ENCODE measurements at places on chromosomes 5 and 9. TPM values are rescaled to one million over a fixed set of nuclear protein-coding genes. Genes with fewer than 3 reads are reported as not detected.

DNA sequence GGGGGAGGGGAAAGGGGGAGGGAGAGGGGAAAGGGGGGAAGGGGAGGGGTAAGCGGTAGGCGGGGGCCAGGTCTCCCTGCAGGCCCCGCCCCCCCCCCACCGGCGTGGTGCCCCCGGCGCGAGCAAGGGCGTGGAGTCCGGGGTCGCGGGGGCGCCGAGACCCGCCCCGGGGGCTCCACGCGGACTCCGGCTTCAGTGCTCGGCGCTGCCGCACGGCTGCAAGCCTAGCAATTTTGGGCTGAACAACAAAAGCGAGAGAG lies 10.8 kb downstream of the C9orf50 start:
- no peak for DNase-seq

Gene CORO2A
- total RNA-seq = 0.49 TPM

DNA sequence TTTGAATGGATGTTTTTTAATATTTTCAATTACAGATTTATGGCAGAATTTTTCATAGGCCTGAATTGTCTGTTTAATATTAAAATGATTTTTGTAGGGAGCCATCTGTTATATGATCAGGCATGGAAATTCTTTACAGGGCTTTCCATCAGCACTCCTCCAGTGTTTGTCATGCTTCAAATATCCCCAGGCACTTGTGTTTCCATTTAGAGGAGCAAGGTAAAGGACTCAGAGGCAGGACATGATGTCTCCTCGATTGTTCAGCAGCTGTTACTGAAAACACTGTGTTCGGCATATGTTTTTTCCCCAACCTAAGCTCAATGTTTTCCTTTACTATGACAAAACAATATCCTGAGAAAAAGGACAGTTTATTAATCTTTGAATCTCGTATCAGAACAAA lies 172.3 kb upstream of the RFX3 start:
- DNase-seq = no peak

DNA sequence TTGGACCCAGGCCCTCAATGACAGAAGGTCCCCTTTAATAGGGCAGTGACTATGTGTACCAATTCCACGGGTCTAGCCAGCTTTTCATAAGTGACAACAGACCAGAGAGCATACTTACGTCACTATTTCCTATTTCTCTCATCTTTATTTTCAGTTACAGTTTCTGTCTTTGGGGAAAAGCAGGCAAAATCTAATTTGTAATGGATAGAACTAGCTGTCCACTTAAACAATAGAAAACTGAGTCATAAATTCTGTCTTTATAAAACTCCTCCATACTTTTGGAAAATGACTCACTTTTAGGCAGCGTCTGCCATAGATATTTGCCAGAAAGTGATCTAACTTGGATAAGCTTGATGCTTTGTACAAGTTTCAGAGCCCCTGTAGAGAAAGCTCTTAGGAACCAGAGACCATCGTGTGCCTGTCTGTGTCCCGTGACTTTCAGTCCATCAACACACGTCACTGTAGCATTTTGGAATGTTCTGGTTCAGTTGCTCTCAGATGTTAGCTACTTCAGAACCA lies 101.9 kb downstream of the F2RL2 start:
- no peak for DNase-seq

DNA sequence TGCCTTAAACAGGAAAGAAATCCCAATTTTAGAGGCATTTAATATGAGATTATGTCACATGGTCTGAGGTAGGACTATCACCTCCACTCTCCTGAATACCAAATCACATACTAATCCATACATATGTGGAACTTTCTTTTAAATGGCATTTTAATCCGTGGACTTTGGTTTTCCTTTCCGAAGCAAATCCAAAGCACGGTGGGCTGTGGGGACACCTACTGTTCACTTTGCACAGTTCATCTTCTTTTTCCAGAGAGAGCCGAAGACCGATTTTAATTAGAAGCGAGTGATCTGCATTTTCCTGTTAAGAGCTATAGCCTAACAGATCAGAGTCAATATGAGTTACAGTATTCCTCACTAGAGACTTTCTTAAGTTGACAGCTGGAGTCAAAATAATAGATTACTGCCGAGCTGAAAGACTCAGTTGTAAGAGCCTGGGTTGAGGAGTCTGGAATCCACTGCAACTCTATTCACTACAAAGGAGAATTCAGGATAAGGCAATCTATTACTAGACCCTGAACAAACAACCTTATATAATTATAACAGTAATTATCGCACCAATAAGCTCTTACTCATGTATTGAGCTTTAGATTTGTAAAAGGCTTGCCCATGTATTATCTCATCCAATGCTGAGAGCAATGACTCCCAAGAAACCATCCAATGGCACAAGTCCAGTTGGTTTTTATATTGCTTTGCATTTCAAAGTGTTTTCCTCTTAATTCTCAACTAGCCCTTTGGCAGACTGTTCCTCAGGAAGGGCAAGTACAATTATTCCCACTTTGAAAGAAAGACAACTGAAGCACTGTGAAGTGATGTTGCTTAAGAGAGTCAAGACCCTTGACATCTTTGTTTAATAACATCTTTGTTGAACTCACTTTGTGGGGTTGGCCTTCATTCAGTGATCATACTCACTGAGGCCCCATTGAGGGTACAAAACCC lies 144.7 kb downstream of the TRPM6 start:
- DNase-seq = no peak

- DNase-seq = no peak
These were observed 91.9 kb downstream of the JAKMIP2 start for GRCh38 chr5:147690595-147690994.
